CD4-positive, alpha-beta T cell treated with Interleukin-4 for 1 hour (primary cell): ENCODE measurements at places on chromosomes 16 and 17.

DNA sequence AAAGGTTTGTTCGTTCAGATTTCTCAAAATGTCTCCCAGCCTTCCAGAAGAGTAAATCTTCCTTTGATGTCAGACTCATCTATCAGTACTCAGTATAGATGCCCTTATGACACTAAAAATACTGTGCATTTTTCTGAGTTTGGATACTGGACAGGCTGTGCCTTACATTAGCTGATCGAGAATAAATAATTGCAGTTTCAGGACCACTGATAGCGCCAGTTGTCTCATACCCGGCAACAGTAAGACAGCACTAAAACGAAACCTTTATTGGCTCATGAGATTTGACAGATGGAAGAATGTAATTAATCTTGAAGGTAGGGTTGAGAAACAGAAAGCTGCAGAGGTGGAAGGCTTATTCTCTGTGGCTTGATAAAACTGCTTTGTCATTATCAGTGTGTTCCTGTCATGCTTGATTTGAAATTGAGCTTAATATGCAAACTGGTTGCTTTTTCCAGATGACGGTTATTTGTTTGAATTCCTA lies 1.2 kb downstream of the ATP6V0A1 start:
- DNase-seq: peak; percentile 41

- no peak for DNase-seq
Observed at GRCh38 chr16:53882310-53882709, 178.4 kb downstream of the FTO start.

GRCh38 chr17:2042933-2043332 lies 1.1 kb downstream of the OVCA2 start:
- DNase-seq: no peak

DNA sequence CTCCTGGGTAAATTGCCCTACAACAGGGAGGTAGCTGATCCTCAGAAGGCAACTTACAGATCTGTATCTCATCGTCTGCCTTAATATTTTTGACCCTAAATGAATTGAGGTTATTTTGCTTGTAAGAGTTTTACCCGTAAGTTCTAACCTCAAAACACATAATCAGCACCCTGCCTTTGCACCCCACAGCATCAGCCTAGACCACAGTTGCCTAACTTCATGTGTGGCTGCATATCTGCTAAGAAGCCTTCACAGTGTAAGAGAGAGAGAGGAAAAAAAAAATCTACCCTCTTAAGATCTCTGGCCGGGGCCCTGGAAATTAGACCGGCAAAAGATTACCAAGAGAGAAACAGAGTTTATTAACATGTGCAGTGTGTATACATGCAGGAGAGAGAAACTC lies 76.9 kb downstream of the ARHGAP44 start:
- no peak for DNase-seq

DNA sequence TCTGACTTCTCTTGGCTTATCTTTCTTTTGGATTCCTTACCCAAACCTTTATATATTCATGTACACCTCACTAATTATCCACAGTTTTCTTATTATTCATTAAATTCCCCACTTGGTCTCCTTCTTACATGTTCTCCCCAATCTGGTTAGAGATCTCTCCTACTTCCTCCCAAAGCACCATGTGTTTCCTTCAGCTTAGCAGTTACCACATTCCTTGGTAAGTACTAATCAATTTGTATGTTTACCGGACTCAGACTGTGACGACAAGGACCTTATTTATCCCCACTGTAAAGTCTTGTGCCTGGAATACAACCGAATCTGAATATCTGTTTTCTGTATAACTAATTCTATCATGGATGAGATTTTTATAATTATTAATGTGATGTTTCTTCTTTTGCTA lies 389.5 kb downstream of the KCNJ2 start:
- no peak for DNase-seq

DNA sequence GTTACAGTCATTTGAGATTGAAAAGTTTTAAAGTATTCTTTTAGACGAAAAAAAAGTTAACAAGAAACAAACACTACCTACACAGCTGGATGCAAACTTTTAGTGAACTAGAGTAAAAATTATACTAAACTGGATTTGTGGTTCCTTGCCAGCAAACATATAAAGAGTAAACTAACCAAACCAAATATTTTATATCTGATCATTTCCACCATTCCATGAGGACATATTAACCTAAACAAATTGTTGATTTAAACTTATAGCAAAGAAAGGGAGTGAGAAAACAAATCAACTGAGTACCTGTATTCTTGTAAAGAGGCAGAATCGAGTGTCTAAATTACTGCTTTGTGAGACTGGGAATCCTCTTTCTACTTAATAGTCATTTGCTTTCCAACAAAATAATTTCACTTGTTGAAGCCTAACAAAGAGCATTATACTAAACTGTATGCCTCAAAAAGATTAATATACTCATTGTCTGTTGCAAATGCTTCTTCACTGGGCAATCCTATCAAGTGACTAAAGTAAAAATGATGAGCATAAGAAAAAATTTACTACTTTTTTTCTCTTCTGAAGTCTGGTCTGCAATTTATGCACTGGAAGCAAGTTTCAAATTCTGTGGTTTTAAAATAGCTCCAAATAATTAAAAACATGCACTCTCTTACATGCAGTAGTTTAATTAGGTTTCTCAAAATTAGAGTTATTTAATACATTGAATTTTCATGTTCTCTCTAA lies 37.5 kb downstream of the AKAP10 start:
- no peak for DNase-seq

DNA sequence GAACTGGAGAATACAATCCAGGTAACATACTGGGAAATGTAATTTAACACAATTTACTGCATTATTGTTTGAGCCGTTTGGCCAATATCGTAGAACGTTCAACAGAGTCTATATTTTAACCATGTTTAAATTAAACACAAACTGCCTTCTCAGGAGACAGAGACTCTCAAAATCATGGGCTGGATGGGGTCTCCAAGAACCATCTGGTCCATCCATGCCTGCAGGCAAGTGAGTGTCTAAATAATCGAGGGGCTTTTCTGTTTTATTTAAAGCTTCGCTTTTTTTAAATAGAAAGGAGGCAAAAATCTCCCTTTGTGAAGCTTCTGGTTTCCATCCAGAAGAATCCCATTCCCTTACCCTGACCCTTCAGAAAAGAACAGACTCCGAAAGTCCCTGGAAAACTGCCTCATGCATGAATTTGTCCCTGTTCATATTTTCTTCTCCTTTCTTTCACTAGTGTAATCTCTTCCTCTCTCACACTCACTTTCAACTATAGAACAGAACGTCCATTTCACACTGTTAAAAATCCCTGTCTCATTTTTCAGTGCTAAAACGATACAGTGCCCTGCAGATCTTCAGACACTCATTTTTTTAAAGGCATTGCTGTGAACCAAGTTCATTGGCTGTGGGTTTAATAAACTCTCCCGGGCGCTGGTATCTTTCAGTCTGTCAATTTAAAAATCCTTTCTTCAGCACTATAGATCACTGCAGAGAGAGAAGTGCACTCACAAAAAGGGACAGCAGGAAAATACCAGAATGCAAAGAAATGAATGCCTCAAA lies 111.4 kb upstream of the TOM1L1 start:
- DNase-seq: no peak

DNA sequence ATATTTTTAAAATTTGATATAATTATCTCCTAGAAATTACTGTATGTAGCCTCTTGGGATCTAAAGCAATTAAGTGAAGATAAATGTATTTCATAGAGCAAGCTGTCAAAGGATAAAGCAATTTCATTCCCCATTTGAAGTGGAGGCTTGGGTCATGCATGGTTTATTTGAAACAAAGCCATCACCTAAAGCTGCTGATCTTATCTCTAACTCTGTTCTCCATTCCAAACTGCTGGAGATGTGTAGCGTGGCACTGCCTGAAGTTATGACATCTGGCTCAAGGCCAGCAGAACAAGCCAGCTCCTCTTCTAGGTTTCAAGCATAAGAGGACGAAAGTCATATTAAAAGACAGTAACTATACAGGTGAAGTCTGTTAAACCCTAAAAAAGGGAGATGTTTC lies 83.9 kb downstream of the HIC1 start:
- DNase-seq: no peak

DNA sequence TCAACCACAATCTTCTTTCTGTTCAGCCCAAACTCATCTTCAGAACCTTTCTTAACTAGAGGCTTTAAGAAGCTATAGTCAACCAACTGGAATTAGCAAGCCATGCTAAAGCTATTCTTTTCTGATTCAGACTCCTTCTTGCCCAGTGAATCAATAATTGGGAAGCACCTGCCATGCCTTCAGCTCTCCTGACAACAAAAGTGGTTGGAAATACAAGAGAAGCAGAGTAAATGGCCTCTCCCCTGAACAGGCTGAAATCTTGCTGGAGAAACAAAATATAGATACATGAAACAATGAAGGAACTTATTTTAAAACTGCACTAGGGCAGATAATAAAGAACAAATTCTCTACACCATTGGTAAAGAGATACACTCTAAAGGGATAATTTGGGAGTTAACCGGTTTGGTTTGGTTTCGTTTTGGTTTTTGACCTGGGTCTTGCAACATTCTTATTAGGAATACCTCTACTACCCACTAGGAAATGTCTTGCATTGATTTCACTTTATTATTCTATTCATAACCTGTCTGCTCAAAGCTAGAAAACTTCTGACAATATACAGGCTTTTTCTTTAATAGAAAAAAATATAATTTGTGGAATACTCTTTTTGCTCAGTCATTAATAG lies 173.6 kb upstream of the DYNLRB2 start:
- no peak for DNase-seq

DNA sequence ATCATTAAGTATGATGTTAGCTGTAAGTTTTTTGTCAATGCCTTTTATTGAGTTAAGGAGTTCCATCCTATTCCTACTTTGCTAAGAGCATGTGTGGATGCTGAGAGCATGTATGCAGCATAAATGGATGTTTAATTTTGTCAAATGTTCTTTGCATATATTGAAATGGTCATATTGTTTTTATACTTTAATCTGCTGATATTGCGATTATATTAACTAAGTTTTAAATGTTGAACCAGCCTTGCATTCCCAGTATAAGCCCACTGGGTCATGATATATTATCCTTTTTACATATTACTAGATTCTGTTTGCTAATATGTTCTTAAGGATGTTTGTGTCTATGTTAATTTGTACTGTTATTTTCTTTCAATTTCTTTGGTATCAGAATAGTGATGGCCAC lies 53.2 kb downstream of the CCDC182 start:
- DNase-seq: no peak

GRCh38 chr16:84758627-84759026 lies 58.8 kb downstream of the USP10 start:
- no peak for DNase-seq

DNA sequence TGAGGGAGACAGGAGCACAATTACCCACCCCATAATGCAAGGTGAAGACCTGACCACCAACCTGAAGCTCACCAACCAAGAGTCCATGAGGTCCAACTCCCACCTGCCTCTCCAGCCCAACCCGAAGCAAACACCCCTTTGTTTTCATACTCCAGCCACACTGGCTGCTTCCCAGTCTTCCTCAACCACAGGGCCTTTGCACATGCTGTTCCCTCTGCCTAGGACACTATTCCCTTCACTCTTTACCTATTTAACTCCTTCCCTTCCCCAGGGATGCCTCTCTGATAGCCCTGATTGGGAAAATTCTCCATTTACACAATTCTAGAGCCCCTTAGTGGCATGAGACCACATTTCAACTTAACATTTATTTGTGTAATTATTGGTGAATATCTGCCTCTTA lies 86.0 kb downstream of the VAT1L start:
- no peak for DNase-seq

GRCh38 chr16:85086347-85087291 lies 25.7 kb downstream of the CIBAR2 start:
- peak; percentile 78 for DNase-seq
